ENCODE measurements at places on chromosomes 12 and 14.

DNA sequence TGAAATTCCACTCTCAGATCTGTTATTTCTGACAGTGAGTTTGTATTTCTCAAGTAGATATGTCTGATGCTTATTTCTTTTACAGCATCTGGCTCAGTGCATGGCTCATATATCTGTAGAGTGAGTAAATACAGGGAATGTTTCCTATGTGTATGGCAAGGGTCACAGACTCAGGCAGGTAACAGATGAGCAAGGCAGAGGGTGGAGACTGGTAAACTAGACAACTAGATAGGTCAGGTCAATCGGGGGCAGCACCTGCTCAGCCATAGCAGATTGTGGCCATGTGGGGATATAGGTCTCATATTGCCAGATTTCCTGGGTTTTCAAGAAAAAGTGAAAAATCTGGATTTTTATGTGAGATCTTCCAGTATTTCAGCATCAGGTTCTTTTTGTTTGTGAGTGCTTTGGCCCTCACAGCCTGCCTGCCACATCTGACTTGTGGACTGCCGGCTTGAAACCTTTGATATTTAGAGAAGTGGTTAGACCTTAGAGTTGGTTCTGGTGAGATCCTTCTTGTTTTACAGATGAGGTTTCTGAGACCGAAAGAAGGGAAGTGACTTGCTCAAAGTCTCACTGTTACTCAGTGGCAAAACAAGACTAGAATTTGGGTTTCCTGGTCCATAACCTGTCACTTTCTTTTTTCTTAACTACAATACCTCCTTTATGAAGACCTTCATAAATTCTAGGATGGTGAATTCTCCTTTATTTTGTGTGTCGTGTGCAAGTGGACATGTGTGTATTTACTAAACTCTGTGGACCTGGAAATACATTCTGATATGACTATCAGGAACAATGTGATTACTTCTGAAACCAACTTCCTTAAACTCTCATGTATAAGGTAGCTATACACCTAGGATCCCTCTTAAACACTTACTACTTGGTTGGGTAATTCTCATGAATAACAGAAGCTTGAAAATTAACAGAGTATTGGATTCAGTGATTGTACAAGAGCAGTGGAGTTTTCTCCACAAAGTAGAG is 34.4 kb downstream of the PROX2 start:
- DNase-seq = no peak

DNA sequence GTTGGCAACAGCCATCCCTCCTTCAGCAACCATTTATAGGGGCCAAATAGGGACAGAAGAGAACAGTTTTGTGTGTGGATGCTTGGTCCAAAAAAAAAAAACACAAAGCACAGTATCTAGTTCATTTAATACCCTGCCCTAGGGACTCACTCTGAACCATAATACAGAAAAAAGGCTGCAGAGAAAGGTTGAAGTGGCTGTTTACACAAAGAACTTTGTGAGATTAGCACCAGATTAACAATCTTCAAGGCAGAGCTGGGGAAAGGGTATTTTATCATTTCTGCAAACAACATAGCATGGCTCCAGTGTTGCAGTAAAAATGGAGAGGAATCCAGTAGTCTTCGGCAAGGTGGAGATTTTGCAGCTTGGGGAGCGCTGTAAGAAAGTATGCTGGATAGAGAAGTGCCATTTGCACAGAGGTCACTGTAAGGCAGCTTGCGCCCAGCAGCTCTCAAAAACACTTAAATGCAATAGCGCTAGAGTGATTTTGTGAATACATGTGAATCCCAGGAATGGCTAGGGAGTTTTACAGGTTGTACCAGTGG is 124.2 kb upstream of the PLEKHA5 start:
- no peak for DNase-seq

DNA sequence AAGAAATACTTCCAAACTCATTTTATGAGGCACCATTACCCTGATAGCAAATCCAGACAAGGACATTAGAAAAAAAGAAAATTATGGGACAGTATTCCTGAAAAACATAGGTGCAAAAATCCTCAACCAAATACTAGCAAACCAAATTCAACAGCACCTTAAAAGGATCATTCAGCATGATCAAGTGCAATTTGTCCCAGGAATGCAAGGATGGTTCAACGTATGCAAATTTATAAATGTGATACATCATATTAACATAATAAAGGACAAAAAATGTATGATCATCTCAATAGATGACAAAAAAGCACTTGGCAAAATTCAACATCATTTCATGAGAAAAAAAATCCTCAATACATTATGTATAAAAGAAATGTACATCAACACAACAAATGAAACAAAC is 162.9 kb downstream of the DUSP6 start:
- no peak for DNase-seq

DNA sequence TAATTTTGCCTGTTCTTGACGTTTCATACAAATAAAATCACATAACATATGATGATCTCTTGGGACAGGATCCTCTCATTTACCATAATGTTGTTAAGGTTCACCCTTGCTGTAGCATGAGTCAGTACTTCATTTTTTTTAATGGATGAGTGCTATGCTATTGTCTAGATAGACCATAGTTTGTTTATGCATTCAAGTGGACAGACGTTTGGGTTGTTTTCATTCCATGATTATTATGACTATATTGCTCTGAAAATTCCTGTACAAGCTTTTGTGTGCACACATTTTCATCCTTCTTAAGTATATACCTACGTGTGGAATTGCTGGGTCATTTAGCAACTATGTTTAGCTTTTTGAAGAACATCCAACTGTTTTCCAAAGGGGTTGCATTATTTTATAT is 325.6 kb upstream of the TMEM132C start:
- no peak for DNase-seq

DNA sequence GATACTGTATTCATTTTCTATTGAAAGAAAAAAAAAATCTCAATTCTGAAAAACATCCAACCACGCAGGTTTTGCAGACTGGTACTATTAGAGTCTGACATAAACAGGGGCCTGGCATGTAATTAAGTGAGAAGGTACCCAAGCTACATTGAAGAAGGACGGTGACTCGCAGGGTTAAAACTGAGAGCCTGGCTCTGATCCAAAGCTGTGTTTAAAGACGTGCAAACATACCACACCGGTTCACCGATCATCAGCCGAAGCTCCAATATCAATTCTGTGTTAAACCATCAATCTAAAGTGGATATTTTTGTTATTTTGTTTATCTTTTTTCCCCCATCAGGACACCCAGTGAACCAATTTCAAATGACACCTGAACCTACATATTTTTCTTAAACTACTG is 108.1 kb upstream of the DIO3 start:
- DNase-seq = no peak

DNA sequence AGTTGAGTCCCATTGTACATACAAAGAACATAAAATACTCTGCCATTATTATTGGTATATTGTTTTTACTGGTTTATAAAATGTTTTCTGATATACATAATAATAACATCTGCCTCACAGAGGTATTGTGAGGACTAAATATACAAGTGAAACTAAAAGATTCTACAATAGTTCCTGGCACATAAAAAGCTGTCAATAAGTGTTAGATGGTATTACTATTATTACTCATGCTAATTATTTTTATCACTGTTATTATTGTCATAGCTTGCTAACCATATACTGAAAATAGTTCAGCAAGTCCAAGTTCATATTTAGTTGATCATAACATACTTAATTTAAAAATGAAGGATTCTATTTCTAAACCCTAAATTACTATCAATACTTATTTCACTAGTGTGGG is 34.4 kb downstream of the BTG1 start:
- DNase-seq = no peak

DNA sequence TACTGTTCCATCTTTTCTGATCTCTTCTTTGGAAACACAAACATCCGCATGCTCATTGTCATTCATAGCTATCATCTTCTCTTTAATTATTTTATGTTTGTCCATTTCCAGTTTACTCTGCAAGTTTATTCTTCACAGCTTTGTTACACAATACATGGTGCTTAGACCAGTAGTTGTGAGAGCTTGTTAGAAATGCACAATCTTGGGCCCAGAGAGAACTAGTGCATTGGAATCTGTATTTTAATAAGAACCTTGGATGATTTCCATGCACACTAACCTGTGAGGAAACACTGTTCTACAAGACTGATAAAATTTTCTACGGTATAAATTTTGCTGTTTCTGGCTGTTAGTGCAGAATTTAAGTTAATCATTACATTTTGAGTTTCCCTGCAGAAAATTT is 59.3 kb upstream of the SLC2A13 start:
- no peak for DNase-seq

GRCh38 chr14:93320489-93320888 is 12.3 kb downstream of the BTBD7 start:
- no peak for DNase-seq

- DNase-seq = no peak
Observed at GRCh38 chr14:105883066-105884005, 357.0 kb downstream of the TMEM121 start.
